Adrenal gland (tissue), 19 donors: ENCODE measurements at places on chromosomes 1 and 21.

DNA sequence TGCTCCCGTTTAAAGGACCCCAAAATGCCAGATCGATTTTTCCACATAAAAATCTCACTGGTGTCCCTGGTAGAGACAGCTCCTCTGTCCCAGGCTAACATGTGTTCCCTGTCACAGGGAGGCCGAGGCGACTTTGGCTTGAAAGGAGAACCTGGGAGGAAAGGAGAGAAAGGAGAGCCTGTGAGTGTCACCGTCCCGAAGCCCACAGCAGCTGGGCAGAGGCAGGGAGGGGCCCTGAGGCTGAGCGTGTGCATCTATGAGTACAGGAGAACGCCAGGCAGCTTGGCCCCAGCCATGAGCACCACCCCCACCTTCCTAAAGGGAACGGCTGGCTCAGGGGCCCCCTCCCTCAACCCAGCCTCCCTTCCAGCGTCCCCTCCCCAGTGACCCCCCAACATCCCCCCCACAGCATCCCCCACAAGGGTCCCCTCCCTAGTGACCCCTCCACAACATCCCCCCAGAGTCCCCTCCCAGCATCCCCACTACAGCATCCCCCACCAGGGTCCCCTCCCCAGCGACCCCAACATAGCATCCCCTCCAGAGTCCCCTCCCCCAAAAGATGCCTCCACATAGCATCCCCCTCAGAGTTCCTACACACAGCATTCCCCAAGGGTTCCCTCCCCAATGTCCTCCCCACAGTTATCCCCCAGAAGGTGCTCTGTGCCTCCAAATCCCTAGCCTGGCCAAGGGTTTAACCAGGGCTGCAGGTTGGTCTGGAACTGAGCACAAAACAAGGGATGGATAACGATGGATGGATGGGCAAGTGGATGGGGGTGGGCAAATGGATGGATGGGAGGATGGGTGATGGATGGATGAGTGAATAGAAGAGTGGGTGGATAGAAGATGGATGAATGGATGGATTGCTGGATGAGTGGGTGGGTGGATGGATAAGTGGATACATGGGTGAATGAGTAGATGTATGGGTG is 25.1 kb downstream of the COL6A2 start:
- H3K27ac ChIP-seq: no peak overlapping the region
- no peaks in the 10 kb centered on the region for H3K36me3 ChIP-seq
- H3K27me3 ChIP-seq: no peaks in the 10 kb centered on the region
- DNase-seq: peak; percentile 9
- no peak overlapping the region for H3K4me3 ChIP-seq
- H3K4me1 ChIP-seq: no peaks in the 10 kb centered on the region

GRCh38 chr1:201756406-201756805 is 72.6 kb upstream of the IPO9 start:
- no peaks in the 10 kb centered on the region for H3K27me3 ChIP-seq
- no peak for DNase-seq
- H3K36me3 ChIP-seq: no peaks in the 10 kb centered on the region
- H3K4me3 ChIP-seq: no peak overlapping the region
- H3K4me1 ChIP-seq: peaks cover 17% of the 10 kb centered on the region

GRCh38 chr1:228072658-228073043 is 9.9 kb upstream of the ARF1 start:
- no peaks in the 10 kb centered on the region for H3K4me1 ChIP-seq
- no peaks in the 10 kb centered on the region for H3K27me3 ChIP-seq
- no peak overlapping the region for H3K27ac ChIP-seq
- DNase-seq: no peak
- no peak overlapping the region for H3K4me3 ChIP-seq

DNA sequence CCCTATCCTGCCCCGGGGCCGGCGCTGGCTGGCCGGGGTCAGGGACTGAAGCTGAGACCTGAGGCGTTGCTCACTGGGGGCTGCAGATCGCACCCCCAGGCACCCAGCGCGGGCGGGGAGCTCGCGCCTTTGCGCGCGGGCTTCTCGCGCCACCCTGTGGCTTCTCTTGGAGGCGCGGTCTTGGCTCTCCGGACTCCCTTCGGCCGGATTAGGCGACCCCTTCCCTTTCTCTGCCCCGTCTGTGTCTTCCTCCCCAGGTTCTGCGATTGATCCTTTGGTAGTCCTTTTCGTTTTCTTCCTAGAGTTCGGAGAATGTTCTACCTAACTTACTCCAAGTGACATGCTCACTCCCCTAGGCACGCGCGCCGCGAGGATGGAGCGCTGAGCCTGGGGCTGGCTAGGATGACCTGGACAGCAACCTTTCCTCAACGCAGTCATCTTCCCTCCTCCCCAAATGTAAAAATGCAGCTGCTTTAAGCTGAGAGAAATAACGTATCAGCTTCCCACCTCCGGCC is 495 bp upstream of the NTRK1 start:
- peaks cover 14% of the 10 kb centered on the region for H3K4me1 ChIP-seq
- H3K27ac ChIP-seq: no peak overlapping the region
- no peak overlapping the region for H3K4me3 ChIP-seq
- DNase-seq: peak; percentile 46
- peaks cover 34% of the 10 kb centered on the region for H3K27me3 ChIP-seq
- H3K36me3 ChIP-seq: no peaks in the 10 kb centered on the region

DNA sequence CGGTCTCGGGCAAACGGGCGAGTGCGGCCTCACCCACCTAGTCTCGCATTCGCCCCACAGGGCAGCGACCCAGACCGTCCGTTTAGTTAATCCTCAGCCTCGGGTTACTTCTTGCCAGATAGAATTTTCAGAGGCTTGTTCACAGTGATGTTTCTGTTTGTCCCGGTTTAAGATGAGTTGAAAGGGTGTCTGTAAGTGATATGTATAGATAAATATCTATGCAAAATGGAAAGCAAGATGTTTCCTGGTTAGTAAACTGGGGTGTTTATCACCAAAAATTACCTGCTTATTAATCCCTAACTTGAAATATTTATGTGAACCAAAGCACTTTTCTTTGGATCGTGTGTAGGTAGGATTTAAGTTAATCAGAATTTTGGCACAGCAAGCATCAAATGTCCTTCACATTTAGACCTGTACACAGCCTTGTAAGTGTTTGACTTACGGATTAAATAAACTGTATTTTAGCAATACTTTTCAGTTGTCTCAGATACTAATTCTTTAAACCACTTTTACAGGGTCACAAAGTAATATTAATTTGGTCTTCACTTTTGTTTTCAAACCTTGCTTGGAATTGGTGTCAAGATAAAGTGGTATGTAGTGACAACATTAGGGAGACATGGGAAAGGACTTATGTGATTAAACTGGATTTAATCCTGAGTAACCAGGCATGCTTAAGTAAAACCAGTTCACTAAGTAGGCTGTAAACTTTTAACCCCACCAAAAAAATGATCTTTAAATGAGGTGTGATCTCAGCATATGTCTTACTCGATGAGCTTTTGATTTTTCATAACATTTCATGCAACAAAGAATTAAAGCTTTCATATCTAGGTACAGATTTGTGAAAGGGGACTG is 914 bp downstream of the ZNF326 start:
- no peak for DNase-seq
- H3K36me3 ChIP-seq: no peaks in the 10 kb centered on the region
- peak overlapping the region; percentile 87 for H3K4me3 ChIP-seq
- H3K27me3 ChIP-seq: no peaks in the 10 kb centered on the region

DNA sequence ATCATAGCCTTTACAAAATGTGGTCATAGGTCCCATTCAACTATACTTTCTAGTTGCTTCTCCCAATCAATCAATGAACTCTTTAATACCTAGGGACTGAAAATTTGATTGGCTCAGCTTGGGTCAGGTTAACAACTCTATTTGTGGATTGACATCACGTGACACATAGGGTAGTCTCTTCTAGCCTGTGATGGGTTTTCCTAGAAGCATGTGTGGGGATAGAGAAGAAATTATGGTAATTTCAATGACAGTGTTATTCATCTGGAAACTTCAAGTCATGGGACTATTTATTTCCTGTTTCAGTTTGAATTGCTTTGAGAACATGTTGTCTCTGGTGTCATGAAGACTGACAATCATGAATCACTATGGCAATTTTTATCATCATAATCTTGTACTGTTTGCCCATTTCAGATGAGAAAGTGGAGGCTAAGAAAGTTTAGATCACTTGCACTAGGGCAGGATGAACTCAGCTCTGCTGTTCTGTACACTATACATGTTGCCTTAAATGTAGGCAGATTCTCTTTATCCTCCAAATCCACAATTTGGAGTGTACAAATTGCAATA is 529.9 kb upstream of the BEND5 start:
- H3K4me1 ChIP-seq: no peaks in the 10 kb centered on the region
- no peak overlapping the region for H3K27ac ChIP-seq
- H3K4me3 ChIP-seq: no peak overlapping the region
- no peaks in the 10 kb centered on the region for H3K27me3 ChIP-seq
- DNase-seq: no peak

DNA sequence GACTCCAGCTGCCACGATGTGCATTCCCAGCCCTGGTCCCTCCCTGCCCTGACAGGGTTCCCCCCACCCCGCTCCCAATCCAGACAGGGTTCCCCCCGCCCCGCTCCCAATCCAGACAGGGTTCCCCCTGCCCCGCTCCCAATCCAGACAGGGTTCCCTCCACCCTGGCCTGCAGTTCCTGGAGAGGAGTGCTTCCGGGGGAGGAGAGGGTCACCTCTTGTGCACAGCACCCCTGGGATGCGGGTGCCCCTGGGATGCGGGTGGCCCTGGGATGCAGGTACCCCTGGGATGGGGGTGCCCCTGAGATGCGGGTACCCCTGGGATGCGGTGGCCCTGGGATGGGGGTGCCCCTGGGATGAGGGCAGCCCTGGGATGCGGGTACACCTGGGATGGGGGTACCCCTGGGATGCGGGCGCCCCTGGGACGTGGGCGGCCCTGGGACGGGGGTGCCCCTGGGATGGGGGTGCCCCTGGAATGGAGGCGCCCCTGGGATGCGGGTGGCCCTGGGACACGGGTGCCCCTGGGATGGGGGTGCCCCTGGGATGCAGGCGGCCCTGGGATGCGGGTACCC is 36.7 kb upstream of the SLC19A1 start:
- H3K36me3 ChIP-seq: no peaks in the 10 kb centered on the region
- H3K27ac ChIP-seq: no peak overlapping the region
- H3K4me3 ChIP-seq: no peak overlapping the region
- no peaks in the 10 kb centered on the region for H3K27me3 ChIP-seq

DNA sequence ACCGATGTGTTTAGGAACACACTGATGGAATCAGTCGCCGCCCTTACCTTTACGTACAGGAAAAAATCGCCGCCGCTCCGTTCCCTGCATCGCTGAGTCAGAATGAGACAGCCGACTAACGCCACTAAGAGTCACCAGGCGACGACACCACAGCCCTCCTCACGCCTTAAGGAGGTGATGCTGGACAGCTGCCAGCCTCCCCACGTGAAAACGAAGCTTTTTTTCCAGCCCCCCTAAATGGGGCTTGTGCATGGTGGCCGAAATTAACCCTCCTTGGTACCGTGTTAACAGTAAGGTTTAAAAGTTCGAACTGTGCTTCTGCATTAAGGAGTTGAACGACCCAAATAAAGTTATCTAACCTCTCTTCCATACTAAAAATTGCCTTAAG is 511 bp downstream of the DNTTIP2 start:
- peaks cover 25% of the 10 kb centered on the region for H3K4me1 ChIP-seq
- peak overlapping the region; percentile 56 for H3K4me3 ChIP-seq
- H3K36me3 ChIP-seq: no peaks in the 10 kb centered on the region
- peak overlapping the region; percentile 96 for H3K27ac ChIP-seq
- DNase-seq: peak; percentile 81
- H3K27me3 ChIP-seq: no peaks in the 10 kb centered on the region
